Hypothalamus (tissue), 51 donors: ENCODE measurements at places on chromosomes 3 and 15.

DNA sequence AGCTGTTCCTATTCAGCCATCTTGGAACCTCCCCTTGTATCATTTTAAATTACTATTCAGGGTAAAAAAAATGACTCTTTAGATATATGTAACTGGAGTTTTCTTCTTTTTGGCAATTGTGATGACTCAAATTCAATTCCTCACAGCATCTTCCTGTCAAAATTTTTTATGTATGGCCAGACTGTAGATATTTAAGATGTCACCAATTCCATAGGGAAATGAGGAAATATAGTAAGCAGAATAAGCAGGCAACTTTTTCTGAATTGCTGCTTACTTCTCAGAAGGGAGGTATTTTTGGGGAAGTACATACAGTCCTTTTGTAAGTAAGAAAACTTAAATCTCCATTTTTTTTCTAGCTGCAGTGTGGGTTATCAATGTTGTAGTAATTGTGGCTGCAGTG, 28.8 kb downstream of the EAF2 start:
- no peak for DNase-seq

- peak; percentile 12 for DNase-seq
These were observed 95.4 kb downstream of the HCN4 start for GRCh38 chr15:73273181-73274002.

- no peak for DNase-seq
These were observed 6.9 kb upstream of the CFAP20DC start for GRCh38 chr3:59056706-59057105.

GRCh38 chr15:29126208-29126536, 143.4 kb downstream of the NSMCE3 start:
- no peak for DNase-seq

GRCh38 chr3:95319921-95320494, 1257.1 kb downstream of the NSUN3 start:
- no peak for DNase-seq

GRCh38 chr3:66443118-66443803, 57.6 kb downstream of the LRIG1 start:
- no peak for DNase-seq

DNA sequence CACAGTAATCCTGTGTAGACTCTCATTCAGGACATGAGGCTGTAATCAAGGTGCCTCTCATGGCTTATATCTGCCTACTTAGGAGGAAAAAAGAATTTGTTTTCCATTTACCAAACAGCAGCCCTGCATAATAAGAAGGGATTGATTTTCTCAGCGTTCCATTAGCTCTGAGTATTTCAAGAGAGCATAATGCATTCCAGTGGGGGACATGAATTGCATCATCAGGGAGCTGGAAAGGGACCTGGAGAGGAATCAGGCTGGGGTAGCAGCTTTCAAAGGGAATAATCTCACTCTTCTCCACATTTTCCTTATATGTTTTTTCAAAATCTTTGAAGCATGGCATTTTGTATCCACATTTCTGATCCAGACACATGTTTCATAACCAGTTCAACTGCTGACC, 150.6 kb upstream of the ANKRD28 start:
- no peak for DNase-seq

- no peak for DNase-seq
These were observed 85.1 kb upstream of the PIAS1 start for GRCh38 chr15:67968966-67969365.

DNA sequence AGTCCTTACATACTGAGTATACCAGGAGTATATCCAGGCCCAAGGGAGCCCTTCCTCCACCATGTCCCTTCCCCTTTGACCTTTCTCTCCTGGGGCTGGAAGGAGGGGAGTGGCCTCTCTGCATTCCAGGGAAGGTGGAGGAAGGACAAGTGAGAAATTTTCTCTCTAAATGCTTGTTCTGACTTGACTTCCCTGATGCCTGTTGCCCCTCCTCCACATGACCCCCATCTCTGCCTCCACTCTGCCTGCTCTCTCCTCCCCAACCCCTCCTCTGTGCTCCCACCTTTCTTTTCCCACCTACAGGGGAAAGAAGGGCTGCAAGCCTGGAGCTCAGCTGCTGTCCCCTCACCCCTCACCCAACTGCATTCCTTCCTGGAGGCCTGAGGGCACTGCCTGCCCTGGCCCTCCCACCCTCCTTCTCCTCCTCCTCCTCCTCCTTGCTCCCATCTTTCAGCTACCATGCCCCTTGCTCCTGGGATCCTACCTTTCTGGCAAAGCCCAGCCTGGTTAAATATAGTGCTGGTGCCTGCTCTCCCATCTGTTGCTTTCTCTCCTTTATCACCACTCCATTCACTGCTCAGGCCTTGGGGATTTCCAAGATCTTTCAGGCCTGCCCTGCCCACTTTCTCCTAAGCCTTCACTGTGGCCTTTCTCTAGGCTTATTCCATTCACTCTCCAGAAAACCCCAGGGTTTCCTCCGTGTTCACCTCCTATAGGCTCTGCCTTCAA, 8.5 kb upstream of the DAG1 start:
- no peak for DNase-seq

- no peak for DNase-seq
These were observed 101.5 kb downstream of the SHQ1 start for GRCh38 chr3:72746430-72747411.

DNA sequence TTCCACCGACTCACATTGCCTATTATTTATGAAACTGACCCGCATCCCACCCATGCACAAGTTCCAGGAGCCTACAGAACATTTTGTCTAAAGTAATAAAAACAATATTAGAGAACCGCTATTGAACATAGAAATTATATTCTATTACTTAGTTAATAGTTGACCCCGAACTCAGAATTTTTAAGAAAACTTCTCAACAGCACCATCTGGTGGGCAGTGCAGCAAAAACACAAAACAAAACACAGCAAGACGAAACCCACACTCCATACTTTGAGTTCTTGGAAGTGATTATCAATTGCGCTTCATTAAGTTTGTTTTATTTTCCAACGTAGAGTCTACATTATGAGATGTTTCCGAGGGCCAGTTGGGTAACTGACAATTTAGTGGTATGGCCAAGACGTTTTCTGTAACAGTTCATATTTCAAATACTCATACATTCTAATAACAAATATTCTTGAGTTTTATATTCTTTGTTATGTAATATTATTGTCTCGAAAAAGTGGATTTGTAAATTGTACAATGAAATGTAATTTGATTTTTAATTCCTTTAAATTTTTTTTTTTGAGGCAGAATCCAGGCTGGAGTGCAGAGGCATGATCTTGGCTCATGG, 24.0 kb upstream of the C3orf70 start:
- DNase-seq, result no peak

DNA sequence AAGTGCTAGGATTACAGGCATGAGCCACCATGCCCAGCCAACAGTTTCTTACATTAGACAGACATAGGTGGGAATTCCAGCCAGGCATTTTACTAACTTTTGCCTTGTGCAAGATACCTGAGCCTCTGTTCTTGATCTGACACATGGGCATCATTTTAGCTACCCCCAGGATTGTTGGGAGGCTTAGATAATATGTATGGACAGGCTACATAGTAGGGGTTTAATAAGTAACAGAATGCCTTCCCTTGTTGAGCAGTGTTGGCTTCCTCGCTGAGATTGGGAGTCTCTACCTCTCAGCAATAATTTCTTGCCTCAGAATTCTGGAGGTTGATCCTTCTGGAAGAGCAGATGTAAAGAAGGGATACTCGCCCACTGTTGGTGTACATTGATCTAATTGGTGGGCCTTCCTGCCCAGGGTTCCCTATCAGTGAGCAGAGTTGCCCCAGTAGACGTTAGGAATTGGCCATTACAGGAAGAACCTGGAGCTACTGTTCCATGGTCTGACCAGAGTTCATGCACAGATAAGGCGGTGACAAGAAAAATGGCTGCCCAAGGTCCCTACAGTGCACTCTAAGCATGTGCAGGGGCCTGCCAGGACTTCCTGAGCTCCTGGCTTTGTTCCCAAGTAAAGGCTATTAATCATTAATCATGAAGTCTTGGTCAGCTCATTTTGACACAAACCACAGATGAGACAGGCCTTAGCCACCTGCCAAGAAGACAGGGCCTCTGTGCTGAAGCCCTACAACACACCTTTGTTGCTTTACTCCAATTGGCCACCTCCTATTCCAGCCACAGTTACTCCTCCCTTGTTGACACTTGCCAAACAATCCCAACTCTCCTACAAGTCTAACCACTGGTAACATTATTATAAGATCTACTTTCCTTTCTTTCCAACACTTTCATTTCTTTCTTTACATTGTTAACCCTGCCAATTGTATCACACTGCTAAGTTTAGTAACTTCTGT, 5.0 kb upstream of the IL17RE start:
- DNase-seq, result no peak

DNA sequence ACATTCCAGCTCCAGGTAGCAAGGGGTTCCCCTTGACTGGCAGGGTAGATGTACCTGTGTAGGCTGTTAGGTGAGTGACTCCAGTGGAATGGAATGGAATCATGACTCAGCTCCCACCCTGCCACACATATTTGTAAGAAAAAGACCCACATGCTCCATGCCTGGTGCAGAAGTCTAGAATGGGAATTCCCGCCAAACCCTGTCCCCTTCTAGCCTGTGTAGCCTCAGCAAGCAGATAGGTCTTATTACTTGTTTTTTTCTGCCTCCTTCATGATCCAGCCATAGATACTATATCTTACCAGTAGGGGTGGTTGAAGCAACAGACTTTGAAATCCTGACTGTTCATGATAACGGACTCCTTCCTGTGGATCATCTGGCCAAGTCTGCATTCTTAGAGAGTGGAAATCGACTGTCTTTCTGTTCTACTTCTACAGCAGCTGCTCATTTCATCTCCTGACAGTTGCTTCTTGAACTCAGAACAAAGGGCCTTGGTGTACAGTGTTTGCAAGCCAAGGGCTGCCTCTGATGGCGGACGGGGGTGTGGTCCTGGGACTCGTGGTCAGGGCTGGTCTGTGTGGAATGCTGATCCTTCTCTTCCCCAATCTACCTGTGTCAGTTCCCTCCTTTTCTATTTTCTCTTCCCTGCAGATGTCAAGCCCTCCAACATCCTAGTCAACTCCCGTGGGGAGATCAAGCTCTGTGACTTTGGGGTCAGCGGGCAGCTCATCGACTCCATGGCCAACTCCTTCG, 16.3 kb downstream of the SNAPC5 start:
- DNase-seq, result no peak

- DNase-seq, result no peak
These were observed 14.1 kb downstream of the LCMT2 start for GRCh38 chr15:43316016-43316970.

DNA sequence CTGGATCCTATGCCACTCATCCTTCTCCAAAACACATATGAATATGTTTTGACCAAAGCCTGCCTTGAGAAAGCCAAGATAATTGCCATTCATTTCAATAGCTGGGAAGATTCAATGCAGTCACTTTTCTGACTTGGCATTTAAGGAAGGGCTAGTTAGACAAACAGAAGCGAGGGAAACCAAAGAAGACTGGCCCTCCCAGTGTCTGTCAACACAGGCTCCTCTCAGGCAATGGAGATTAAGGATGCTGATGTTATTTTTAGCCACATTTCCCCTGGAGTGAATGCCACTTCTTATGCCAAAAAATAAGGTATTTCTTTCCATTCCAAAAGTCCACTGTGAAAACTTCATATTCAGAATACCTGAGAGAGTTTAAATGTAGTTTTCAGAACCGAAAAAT, 101.7 kb downstream of the P3H2 start:
- DNase-seq, result no peak

GRCh38 chr3:188259596-188259995, 105.6 kb downstream of the LPP start:
- no peak for DNase-seq

GRCh38 chr3:44468572-44469520, 8.6 kb downstream of the ZNF445 start:
- DNase-seq, result no peak

DNA sequence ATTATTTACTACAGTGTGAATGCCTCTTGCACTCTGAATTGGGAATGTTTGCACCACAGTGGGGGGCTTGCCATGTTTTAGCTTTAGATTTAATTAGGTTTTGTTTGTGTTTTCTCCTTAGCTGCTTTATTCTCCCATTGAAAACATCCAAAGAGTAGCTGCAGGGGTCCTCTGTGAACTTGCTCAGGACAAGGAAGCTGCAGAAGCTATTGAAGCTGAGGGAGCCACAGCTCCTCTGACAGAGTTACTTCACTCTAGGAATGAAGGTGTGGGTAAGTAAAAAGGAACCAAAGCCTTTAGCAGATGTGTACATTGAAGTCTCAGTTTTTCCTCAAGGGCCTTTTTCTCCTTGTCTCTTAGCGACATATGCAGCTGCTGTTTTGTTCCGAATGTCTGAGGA, 36.9 kb downstream of the CTNNB1 start:
- no peak for DNase-seq

GRCh38 chr3:100634493-100635272, 25.3 kb downstream of the ADGRG7 start:
- DNase-seq, result no peak

- DNase-seq, result no peak
These were observed 60.4 kb downstream of the LYZL4 start for GRCh38 chr3:42349765-42350594.

GRCh38 chr3:44993471-44994205, 17.6 kb downstream of the EXOSC7 start:
- DNase-seq, result no peak

DNA sequence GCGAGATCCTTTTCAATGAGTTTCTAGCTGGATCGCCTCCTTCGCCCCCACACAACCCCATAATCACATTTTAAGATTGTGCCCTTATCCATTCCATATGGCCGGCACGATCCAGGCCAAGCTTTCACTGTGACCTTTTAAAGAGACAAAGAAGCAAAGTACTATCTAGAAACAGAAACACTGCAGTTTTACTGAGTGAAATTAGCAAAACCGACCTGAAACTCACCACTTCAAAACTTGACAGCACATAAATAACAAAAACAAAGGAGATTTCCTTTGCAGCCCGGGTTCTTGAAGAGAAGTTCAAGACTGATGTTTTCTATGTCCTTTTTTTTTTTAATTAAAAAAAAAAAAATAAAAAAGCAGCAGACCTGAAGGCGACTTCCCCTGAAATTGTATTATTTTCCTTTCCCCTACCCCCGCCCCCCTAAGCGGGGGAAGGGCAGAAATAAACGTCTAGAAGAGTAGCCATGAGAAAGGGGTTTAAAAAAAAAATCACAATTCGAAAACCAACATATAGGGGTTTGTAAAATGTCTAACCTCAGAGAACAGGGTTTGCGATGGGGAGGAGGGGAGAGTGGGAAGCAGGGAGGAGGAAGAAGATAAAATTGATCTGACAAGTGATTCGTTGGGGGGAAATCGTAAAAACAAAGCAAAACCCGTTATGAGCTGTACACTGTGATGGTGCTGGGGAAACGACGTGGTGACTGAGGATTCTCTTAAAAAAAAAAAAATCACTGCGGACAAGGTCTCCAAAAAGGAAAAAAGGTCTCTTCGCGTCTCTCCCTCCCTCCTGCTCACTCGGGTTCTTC, 1.5 kb downstream of the SATB1 start:
- no peak for DNase-seq

- DNase-seq, result no peak
These were observed 15.0 kb downstream of the CHST13 start for GRCh38 chr3:126538966-126539365.
